ENCODE measurements at places on chromosomes 2 and 18. TPM values are rescaled to one million over a fixed set of nuclear protein-coding genes. Genes with fewer than 3 reads are reported as not detected.

The ERBB4 gene
- 12.7 TPM for total RNA-seq

- no peak for DNase-seq
Observed at GRCh38 chr18:22700920-22701319, 232.2 kb upstream of the RBBP8 start.

DNA sequence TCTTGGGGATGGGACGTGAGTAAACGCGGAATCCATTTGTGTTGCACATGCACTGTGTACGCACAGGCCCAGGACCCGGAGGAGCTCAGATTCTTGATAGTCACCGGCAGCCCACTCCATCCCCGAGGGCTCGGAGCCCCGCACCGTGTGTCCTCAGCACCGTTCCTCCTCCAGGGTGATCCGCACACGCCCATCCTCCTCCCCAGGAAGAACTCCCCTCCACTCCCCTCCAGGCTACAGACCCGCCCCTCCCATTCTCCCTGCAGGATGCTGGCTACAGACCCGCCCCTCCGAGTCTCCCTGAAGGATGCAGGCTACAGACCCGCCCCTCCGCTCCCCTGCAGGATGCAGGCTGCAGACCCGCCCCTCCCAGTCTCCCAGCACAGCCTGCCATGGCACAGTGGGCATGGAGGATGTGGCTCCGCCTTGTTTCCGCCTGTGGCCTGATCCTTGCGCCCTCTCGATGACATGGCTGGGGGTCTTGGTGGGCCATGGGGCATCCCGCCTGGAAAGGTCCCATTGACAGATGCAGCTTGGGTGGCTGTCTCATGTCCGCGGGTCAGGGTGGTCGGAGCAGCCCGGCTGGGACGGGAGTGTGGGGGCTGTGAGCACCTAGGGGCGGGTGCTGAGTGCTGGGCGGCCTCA is 14.1 kb downstream of the CTDP1 start:
- DNase-seq, result no peak

GRCh38 chr2:69243652-69244051 is 143.4 kb downstream of the GFPT1 start:
- no peak for DNase-seq

DNA sequence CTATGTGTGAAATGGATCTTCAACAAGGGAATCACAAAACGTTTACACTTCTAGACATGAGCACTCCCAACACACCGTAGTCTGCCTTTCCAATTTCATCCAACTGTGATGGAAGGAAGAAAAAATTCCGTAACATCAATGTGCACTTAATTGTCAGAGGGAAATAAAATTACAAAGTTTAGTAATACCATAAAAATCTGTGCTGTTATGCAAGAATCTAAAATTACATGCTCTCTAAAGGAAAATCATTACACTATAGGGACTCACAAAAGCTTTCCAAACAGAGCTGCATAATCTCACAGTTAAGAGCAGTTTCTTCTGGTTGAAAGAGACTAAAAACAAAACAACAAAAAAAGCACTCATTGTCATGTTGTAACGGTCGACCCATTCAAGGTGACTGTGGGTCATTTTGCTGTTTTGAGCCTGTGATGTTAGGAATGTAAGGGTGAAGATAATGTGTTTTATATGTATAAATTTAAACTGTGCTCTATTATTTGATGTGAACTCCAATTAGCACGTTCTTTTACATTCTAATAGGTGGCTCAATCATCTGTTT is 698.0 kb downstream of the TDRD15 start:
- peak; percentile 74 for DNase-seq

Data from muscle of leg (tissue), 16 donors.